Liver (tissue), 10 donors: ENCODE measurements at places on chromosomes 12 and 14.

GRCh38 chr14:101495827-101496775 is 65.2 kb upstream of the DIO3 start:
- no peak overlapping the region for H3K4me3 ChIP-seq
- H3K4me1 ChIP-seq, result peaks cover 9% of the 10 kb centered on the region
- no peak for DNase-seq
- no peaks in the 10 kb centered on the region for H3K36me3 ChIP-seq
- H3K27ac ChIP-seq, result peak overlapping the region; percentile 70

DNA sequence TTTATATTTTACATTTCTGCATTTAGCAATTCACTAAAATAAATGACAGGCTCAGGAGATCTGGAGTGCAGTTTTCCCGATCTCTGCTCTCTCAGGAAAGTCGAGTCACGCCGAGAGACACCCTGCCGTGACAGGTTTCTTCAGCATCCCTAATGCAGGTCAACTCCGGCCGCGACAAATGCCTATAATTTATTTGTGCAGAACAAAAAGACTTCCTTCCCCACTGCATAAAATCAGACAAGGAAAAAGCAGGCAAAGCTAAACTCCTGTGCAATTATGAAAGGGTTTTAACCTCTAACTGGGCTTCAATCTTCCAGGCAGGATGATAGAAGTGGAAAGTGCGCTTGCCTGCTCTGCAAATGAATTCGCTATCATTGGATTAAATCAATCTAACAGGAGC is 28.1 kb downstream of the SPRING1 start:
- no peaks in the 10 kb centered on the region for H3K36me3 ChIP-seq
- H3K4me3 ChIP-seq, result no peak overlapping the region
- H3K27ac ChIP-seq, result no peak overlapping the region
- no peak for DNase-seq
- peaks cover 5% of the 10 kb centered on the region for H3K4me1 ChIP-seq

DNA sequence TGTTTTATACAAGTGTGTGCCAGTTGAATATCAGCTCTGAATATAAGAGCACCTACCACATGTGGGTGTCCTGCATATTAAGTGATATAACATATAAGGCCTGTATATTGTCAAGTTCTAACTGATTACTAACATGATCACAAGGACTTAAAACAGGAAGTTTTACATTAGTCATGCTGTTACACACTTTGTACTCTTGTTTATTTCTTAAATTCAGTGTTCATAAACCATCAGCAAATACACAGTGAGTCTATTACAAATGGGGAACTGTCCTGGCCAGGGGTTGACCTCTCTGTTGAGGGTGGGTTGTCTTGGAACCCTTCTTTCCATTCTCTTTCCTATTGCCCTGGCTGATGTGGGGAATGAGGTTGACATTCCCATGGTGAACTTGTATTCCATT is 19.1 kb downstream of the HELB start:
- no peaks in the 10 kb centered on the region for H3K27me3 ChIP-seq
- peaks cover 5% of the 10 kb centered on the region for H3K36me3 ChIP-seq
- H3K4me3 ChIP-seq, result no peak overlapping the region
- no peak overlapping the region for H3K27ac ChIP-seq

DNA sequence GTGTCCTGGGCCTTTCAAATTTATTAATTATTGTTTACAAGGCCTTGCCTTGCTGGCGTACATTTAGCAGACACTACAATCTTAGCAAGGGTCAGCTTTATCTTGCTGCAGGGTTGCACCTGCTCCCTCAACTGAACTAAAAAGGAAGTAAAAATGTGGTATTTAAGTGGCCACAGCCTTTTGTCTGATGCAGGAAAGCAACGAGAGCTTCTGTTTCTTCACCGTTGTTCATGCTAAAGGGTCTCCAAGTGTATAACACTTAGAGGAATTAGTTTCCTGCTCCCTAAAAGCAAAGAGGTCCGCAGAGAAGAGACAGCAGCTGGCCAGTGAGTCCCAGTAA is 62.8 kb upstream of the EGLN3 start:
- no peak for DNase-seq
- no peaks in the 10 kb centered on the region for H3K36me3 ChIP-seq
- no peaks in the 10 kb centered on the region for H3K4me1 ChIP-seq
- H3K27me3 ChIP-seq, result no peaks in the 10 kb centered on the region
- H3K4me3 ChIP-seq, result no peak overlapping the region
- H3K27ac ChIP-seq, result no peak overlapping the region

- no peak overlapping the region for H3K27ac ChIP-seq
- DNase-seq, result no peak
- H3K36me3 ChIP-seq, result no peaks in the 10 kb centered on the region
Observed at GRCh38 chr12:4251216-4251891, 22.2 kb upstream of the CCND2 start.

DNA sequence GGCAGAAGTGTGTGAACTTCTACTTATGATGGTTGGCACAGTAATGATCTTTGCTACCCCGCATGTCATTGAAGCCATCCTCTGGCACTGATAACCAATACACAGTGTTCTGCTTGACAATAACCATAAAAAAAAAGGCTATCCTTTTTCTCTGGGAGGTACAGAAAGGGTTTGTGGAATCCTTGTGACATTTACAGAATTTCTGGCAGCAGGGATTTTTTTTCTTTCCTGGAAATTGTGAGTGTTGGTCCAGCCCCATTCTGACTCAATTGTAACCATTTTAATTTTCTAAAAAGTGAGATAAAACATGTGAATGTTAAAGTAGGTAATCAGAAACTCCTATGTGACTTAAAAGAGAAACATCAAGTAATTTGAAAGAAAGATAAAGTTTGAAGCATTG is 943.8 kb downstream of the TMTC2 start:
- no peaks in the 10 kb centered on the region for H3K27me3 ChIP-seq
- H3K27ac ChIP-seq, result no peak overlapping the region
- no peaks in the 10 kb centered on the region for H3K4me1 ChIP-seq
- no peak for DNase-seq

DNA sequence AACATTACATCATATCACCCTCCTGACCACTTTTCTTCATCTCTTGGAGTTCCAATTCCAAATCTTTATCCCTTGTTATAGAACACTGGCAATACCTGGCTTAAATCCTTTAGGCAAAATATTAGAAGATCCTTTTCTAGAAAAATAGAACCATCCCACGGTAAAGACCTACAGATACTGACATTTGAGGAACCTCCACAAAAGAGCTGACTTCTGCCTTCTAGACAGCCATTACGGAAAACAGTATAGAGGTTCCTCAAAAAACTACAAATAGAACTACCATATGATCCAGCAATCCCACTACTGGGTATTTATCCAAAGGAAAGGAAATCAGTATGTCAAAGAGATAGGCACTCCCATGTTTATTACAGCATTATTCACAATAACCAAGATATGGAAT is 241.7 kb upstream of the AMIGO2 start:
- no peak overlapping the region for H3K27ac ChIP-seq
- no peak for DNase-seq
- no peak overlapping the region for H3K4me3 ChIP-seq
- no peaks in the 10 kb centered on the region for H3K36me3 ChIP-seq
- peaks cover 5% of the 10 kb centered on the region for H3K4me1 ChIP-seq

GRCh38 chr12:68639396-68639767 is 28.7 kb downstream of the RAP1B start:
- no peaks in the 10 kb centered on the region for H3K27me3 ChIP-seq
- DNase-seq, result no peak
- no peaks in the 10 kb centered on the region for H3K36me3 ChIP-seq
- peaks cover 4% of the 10 kb centered on the region for H3K4me1 ChIP-seq
- H3K4me3 ChIP-seq, result no peak overlapping the region

DNA sequence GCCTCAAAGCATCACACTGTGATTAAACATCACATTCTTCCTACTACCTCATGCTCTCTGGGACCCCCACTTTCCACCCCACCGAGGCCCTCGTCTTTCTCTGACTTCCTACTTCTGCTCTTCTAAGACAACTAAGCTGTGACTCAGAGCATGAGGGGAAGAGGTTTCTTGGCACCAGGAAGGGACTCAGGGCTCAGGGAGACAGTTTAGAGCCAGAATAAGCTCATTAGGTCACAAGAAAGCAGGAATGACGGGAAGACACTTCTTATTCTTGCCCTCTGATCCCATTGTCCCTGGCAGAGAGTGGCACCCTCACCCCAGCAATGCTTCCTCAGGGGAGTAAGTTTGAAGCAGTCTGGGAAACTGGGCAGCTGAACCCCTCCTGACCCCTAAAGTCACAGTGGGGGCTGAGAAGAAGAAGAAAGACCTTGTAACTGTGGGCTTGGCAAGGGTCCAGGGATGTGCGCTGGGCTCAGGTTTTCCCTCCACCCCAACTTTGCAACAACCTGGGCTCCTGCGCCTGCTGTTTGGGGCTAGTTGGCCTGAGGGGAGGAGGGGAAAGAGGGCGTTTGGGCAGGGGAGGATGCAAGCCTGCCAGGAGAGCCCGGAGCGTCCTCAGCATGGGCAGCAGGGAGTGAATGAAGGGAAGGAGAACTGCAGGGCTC is 64.6 kb upstream of the ACTN1 start:
- peaks cover 4% of the 10 kb centered on the region for H3K4me1 ChIP-seq
- H3K27ac ChIP-seq, result peak overlapping the region; percentile 55
- H3K27me3 ChIP-seq, result no peaks in the 10 kb centered on the region
- no peak overlapping the region for H3K4me3 ChIP-seq
- no peaks in the 10 kb centered on the region for H3K36me3 ChIP-seq

GRCh38 chr12:63294327-63294632 is 143.3 kb upstream of the AVPR1A start:
- peaks cover 1% of the 10 kb centered on the region for H3K4me1 ChIP-seq
- H3K27me3 ChIP-seq, result no peaks in the 10 kb centered on the region
- no peak overlapping the region for H3K27ac ChIP-seq
- no peak overlapping the region for H3K4me3 ChIP-seq
- H3K36me3 ChIP-seq, result no peaks in the 10 kb centered on the region

GRCh38 chr14:69090187-69090789 is 62.6 kb downstream of the DCAF5 start:
- no peak overlapping the region for H3K27ac ChIP-seq
- H3K4me3 ChIP-seq, result no peak overlapping the region
- no peaks in the 10 kb centered on the region for H3K27me3 ChIP-seq
- peaks cover 14% of the 10 kb centered on the region for H3K36me3 ChIP-seq

GRCh38 chr12:106978035-106978800 is 8.7 kb downstream of the MTERF2 start:
- no peak for DNase-seq
- H3K4me3 ChIP-seq, result no peak overlapping the region
- H3K27me3 ChIP-seq, result no peaks in the 10 kb centered on the region
- peaks cover 26% of the 10 kb centered on the region for H3K4me1 ChIP-seq
- H3K36me3 ChIP-seq, result no peaks in the 10 kb centered on the region

- peaks cover 13% of the 10 kb centered on the region for H3K36me3 ChIP-seq
- H3K4me1 ChIP-seq, result no peaks in the 10 kb centered on the region
- H3K27ac ChIP-seq, result peak overlapping the region; percentile 28
- DNase-seq, result no peak
Observed at GRCh38 chr14:55353686-55354467, 57.8 kb downstream of the ATG14 start.

DNA sequence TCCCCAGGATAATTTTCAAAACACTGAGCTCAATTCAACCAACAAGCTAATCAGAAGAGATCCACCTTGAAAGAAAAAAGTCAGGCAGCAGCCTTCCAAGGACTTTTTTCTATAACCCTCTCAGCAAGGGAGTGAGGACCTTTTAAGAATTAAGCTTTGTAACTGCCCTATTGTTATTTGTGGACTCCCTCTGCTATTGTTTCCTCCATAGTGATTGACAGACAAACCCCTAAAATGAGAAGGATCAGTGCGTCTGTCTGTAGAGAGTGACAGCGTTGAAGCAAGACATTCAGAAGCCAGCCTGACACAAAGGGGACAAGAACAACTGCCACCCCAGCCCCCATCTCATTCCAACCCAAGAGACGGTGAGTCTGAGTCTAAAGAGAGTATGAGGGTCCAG is 30.3 kb upstream of the BTG1 start:
- H3K4me1 ChIP-seq, result no peaks in the 10 kb centered on the region
- no peak overlapping the region for H3K27ac ChIP-seq
- H3K36me3 ChIP-seq, result no peaks in the 10 kb centered on the region
- H3K4me3 ChIP-seq, result no peak overlapping the region

DNA sequence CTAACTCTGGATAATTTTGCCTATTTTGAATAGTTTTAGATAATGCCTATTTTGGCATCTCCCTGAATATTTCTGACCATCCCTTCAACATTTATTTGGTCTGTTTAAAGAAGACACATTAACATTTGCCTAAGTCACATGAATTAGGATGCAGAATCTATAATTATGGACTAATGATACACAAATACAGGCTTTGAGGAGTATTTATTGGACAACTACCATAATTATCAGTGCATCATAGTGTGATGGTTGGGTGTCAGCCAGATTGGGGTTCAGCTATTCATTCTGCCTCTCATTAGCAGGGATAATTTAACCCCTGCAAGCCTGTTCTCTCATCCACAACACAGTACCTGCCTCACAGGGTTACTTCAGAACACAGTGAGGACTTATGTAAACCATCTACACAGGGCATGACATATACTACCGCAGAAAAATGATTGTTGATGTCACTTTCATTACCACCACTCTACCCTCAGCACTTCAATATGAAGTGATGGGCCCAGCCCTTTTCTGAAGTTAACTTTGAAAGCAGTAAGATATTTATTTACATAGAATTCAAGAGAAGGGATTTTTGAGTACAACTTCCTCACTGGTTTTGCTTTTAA is 14.4 kb downstream of the PRKCH start:
- H3K4me1 ChIP-seq, result no peaks in the 10 kb centered on the region
- H3K27me3 ChIP-seq, result no peaks in the 10 kb centered on the region
- H3K27ac ChIP-seq, result no peak overlapping the region
- H3K36me3 ChIP-seq, result no peaks in the 10 kb centered on the region

DNA sequence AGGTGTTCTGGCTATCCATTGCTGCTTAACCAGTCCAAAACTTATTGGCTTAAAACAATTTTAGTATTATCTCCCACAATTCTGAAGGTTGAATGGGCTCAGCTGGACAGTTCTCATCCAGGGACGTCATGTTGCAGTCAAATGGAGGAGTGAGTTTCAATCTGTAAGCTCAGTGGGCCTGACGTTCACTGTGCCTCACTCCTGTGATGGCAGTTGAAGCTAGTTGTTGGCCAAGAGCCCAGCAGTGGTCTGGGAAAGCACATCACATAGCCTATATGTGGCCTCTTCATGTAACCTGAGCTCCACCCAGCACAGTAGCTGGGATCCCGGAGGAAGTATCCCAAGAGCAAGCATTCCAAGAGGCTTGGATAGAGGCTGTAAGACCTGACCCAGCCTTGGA is 40.6 kb upstream of the CDKN3 start:
- H3K4me3 ChIP-seq, result no peak overlapping the region
- no peaks in the 10 kb centered on the region for H3K27me3 ChIP-seq
- H3K4me1 ChIP-seq, result no peaks in the 10 kb centered on the region
- H3K36me3 ChIP-seq, result no peaks in the 10 kb centered on the region
- no peak for DNase-seq

GRCh38 chr12:51779876-51780275 is 68.6 kb downstream of the FIGNL2 start:
- H3K4me3 ChIP-seq, result no peak overlapping the region
- H3K27ac ChIP-seq, result no peak overlapping the region
- H3K4me1 ChIP-seq, result no peaks in the 10 kb centered on the region

DNA sequence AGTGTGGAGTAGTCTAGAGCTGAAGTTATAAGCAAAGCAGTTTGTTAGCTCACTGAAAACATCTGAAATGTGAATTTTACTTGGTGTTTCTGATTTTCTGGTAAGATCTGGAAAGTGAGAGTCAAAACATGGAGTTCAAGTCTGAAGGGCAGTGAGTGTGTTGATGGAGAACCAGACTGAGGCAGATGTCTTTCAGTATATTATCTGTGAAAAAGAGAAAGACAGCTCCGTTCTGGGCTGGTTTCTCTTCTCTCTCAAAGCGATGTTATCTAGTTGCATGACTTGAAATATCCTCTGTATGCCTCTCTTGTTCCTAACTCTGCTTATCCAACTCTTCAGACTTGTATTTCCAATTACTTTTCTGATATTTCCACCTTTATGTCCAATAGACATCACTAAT is 381.9 kb upstream of the RGS6 start:
- H3K4me1 ChIP-seq, result no peaks in the 10 kb centered on the region
- no peak overlapping the region for H3K27ac ChIP-seq

GRCh38 chr12:8829621-8830020 is 7.2 kb downstream of the A2ML1 start:
- no peak overlapping the region for H3K27ac ChIP-seq
- H3K36me3 ChIP-seq, result no peaks in the 10 kb centered on the region
- H3K4me3 ChIP-seq, result no peak overlapping the region
